ENCODE measurements at places on chromosomes 6 and 20. TPM values are rescaled to one million over a fixed set of nuclear protein-coding genes. Genes with fewer than 3 reads are reported as not detected.

DNA sequence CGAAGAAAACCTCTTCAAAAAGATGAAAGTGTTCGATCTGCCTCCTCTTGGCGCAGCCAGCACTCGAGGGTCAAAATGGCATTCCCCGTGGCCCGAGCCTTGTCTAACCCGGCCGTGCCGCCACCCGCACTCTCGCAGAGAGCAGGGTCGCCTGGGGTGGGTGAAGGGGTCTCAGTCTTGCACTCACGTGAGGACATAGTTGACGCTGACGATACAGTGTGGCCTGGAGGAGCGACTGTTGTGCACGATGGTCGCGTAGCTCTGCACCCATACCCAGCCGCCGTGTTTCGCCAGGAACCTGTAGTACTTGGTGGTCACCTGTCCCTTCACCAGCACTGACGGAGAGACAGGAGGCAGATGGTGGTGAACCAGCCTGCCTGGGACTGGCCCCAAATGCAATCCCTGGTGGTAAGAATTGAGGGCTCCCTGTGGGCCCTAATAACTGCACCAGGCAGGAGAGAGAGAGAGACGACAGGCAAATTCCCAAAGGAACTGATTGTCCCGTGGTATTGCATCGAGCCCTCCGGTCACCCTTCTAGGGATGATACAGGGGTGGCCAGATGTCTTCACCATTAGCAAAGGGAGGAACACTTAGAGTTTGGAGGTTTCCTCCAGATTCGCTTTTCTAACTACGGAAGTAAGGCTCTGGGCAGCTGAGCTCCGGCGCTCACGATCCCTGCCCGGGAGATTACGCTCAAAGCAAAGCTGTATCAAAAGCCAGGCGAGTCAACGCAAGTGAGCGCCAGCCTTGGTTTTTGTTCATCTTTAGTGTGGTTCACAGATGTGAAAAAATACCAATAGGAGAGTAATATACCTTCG lies 17.4 kb downstream of the SIM1 start:
- DNase-seq = no peak

The CYP39A1 gene
- total RNA-seq = 0.84 TPM

GRCh38 chr6:31247813-31248212 lies 24.1 kb downstream of the HLA-C start:
- DNase-seq = no peak

GRCh38 chr6:11343963-11344723 lies 111.7 kb upstream of the NEDD9 start:
- no peak for DNase-seq

The LY6G5C gene
- total RNA-seq = 2.9 TPM
